ENCODE measurements at places on chromosomes 4 and X. TPM values are rescaled to one million over a fixed set of nuclear protein-coding genes. Genes with fewer than 3 reads are reported as not detected.

- H3K4me1 ChIP-seq, result no peaks in the 10 kb centered on the region
- H3K27ac ChIP-seq, result no peak overlapping the region
- no peak overlapping the region for H3K4me3 ChIP-seq
- no peaks in the 10 kb centered on the region for H3K36me3 ChIP-seq
Measured at GRCh38 chrX:86348669-86349068, 200.4 kb downstream of the DACH2 start.

HSFX4 gene
- not detected for total RNA-seq

FGF2 gene
- not detected for total RNA-seq

- H3K36me3 ChIP-seq, result no peaks in the 10 kb centered on the region
- no peaks in the 10 kb centered on the region for H3K27me3 ChIP-seq
Measured at GRCh38 chrX:82218361-82218760, 1016.5 kb downstream of the SH3BGRL start.

USP17L11 gene
- total RNA-seq, result not detected

DNA sequence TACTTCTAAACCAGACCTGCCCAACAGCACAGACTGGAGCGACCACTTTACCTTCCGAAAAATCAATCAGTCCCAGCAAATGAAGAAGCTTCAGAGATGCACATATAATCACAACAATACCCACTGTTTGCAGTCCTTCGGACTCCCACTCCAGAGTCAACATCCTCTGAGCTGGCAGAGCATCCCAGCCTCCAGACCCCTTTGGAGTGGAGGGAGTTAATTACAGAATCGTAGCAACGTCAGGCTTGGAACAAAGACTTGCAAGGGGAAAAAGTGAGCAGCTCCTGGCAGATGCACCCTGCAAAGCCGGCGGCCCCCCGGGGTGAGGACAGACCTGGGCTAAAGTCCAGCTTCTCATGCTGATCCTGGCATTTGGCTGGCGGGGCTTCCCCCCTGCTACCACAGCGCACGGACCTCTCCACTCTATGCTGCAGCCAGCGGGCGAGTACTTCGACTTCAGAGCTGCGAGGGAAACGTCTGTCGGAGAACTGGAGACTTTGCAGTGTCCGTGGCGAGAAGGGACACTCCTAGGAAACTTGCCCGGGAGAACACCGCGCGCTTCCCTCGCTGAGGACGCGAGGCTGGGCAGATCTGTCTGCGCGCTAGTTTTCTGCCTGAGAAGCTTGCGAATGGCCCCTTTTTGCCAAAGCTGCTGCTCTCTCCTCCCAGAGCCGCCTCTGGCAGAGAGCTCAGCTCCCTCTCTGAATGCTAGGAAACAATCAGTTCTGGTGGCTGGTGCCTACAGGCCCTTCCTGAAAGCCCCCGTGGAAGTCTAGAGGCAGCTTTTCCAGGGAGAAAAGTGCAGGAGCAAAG, 283.7 kb downstream of the PACRGL start:
- DNase-seq, result no peak
- no peaks in the 10 kb centered on the region for H3K36me3 ChIP-seq
- no peaks in the 10 kb centered on the region for H3K27me3 ChIP-seq
- H3K4me3 ChIP-seq, result no peak overlapping the region
- no peaks in the 10 kb centered on the region for H3K4me1 ChIP-seq

DNA sequence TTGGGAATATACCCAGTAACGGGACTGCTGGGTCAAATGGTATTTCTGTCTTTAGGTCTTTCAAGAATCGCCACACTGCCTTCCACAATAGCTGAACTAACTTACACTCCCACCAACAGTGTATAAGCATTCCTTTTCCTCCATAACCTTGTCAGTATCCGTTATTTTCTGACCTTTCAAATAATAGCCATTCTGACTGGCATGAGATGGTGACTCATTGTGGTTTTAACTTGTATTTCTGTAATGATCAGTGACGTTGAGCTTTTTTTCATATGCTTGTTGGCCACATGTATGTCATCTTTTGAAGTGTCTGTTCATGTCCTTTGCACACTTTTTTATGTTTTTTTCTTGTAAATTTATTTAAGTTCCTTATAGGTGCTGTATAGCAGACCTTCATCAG, 81.2 kb downstream of the ADAM29 start:
- H3K36me3 ChIP-seq, result no peaks in the 10 kb centered on the region
- H3K4me3 ChIP-seq, result no peak overlapping the region
- no peak overlapping the region for H3K27ac ChIP-seq
- H3K4me1 ChIP-seq, result no peaks in the 10 kb centered on the region

GRCh38 chr4:42789041-42789567, 103.4 kb upstream of the GRXCR1 start:
- H3K27me3 ChIP-seq, result no peaks in the 10 kb centered on the region
- H3K27ac ChIP-seq, result no peak overlapping the region
- H3K36me3 ChIP-seq, result no peaks in the 10 kb centered on the region
- H3K4me3 ChIP-seq, result no peak overlapping the region

NXF3 gene
- not detected for total RNA-seq

DNA sequence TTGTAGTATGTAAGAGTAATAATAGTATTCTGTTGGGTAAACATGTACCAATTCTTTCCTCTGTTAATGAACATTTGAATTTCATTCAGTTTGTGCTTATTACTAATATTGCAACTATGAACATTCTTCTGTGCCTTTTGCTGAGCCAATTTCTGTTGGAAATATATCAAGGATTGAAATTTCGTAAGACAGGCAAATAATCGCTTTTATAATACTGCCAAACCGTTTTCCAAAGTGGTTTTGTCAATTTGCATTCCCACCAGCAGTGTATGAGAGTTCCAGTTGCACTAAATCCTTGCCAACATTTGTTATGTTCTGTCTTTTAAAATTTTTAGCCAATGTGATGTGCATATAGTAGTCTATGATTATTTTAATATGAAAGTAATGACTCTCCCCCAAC, 38.6 kb downstream of the MAGEB17 start:
- no peak overlapping the region for H3K4me3 ChIP-seq
- H3K4me1 ChIP-seq, result no peaks in the 10 kb centered on the region
- DNase-seq, result no peak

- H3K36me3 ChIP-seq, result no peaks in the 10 kb centered on the region
- H3K4me1 ChIP-seq, result no peaks in the 10 kb centered on the region
- no peak for DNase-seq
- no peaks in the 10 kb centered on the region for H3K27me3 ChIP-seq
Measured at GRCh38 chr4:150874338-150875226, 140.5 kb downstream of the LRBA start.

DNA sequence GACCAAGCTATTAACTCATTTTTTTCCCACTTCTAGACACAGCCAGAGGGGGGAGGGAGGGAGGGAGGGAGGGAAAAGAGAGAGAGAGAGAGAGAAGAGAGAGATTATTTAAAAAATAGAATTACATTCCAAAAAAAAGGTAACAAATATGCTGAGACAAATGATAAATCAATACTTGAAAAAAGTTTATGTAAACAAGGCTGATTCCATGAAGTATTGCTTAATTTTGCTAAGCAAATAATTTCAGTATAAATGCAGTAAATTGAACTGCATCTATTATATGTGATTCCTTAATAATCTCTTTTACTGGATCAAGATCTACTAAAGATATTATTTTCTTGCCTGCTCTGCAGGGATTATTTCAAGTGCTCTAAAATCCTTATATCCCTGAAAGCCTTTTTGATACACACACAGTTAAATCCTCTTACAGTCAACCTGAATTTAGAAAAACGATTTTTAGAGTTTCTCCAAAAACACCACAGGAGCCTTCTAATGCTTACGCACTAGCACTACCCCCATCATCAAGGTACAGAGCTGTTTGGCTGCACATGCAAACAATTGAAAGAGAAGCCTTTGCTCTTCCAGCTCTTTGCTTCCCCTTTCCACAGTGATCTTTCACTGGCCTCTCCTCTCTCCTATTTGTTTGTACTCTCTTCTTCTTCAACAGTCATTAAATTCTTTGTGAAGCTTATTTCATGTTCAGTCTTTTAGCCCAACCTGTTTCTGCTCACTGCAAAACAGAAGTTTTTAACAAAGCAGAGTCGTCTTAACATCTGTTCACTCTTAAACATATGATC, 426.3 kb upstream of the FAM241A start:
- H3K4me3 ChIP-seq, result no peak overlapping the region
- DNase-seq, result no peak
- no peaks in the 10 kb centered on the region for H3K27me3 ChIP-seq

IQCM gene
- total RNA-seq, result not detected

GRCh38 chrX:17674601-17675000, 62.7 kb upstream of the SCML1 start:
- no peaks in the 10 kb centered on the region for H3K4me1 ChIP-seq

- DNase-seq, result no peak
- H3K4me1 ChIP-seq, result no peaks in the 10 kb centered on the region
- H3K36me3 ChIP-seq, result no peaks in the 10 kb centered on the region
- H3K4me3 ChIP-seq, result no peak overlapping the region
- no peak overlapping the region for H3K27ac ChIP-seq
Measured at GRCh38 chr4:76836860-76837562, 60.9 kb downstream of the SOWAHB start.

DNA sequence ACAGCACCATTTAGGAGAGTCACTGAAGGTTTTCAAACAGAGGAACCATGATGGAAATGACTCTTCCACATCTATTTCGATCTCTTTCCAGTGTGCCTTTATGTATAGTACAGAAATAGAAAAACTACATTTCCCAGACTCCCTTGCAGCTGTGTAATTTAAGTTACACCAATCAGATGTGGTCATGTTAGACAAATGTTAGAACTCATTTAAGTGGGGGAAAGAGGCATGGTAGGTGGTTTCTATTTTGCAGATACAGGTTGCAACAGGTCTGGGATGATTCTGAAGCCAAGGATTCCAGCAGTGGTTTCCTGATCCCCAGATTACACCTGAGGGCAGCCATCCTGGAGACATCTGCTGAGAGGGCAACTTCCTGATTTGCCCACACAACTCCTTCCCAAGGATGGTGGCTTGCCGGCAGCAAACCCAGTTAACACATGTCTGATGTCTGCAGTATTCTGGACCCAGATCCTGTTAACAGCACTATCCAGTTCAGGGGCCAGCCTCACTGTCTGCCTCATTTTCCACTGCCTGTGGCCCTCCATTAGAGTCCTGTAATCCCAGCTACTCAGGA, 38.7 kb upstream of the PDK3 start:
- no peak overlapping the region for H3K4me3 ChIP-seq
- no peak overlapping the region for H3K27ac ChIP-seq
- no peaks in the 10 kb centered on the region for H3K36me3 ChIP-seq
- no peaks in the 10 kb centered on the region for H3K27me3 ChIP-seq
- DNase-seq, result no peak
- H3K4me1 ChIP-seq, result peaks cover 8% of the 10 kb centered on the region

PNMA3 gene
- 14.3 TPM for total RNA-seq

BCLAF3 gene
- total RNA-seq, result 15.0 TPM

Data from CD4-positive, alpha-beta memory T cell (primary cell).